ENCODE measurements at places on chromosomes 7 and 10.

GRCh38 chr7:1659696-1660095 lies 10.4 kb upstream of the ELFN1 start:
- no peak for DNase-seq

DNA sequence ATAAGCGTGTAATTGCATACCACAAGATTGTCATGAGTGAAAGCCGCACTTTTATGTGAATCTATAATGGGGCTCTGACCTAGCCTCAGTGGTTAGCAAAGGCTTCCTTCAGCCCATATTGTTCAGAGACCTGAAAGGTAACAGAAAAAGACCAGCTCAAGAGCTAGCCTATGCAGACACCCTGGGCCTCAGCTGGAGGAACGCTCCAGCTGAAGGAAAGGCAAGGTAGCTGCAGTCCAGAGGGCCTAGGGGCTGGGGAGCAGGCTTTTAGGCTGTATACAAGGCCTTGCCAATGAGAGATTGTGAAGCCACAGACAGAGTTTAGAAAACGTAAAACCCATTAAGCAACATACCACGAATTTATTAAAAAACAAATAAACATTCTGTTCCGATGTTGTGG lies 246.6 kb upstream of the GHITM start:
- DNase-seq, result no peak

DNA sequence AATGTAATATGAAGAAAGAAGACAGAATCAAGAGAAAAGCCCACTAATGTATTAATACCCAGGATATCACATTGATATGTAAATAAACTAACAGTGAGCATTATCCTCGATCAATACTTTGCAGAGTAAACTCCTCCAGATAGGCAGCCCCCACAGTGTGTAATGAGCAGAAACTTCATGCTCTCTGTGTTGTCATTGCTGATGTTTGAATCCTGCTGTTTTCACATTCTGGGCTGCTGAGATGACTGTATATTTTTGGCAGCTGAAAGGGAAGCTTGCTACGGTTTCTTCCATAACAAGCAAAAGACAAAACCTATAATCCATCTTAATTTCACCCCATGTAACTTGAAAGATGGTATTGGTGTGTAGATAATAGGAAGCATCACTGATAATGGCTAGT lies 15.3 kb upstream of the THSD7A start:
- no peak for DNase-seq

DNA sequence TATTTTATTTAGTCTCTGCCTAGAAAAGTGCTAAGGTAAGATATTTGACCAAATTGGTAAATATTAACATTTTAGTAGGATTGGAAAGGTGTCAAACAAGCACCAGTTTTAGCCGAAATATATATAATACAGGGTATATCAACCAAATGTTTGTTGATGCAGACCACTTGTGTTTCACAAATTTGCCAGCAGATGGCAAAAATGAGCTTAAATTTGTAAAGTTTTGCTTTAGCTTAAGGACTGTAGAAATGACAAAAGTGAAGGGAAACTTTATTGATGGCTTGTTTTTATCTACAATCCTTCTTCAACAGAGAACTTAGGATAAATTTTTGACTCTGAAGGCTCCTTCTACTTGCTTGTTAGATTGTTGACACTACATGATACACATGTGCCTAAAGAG lies 4.8 kb upstream of the POLR1F start:
- no peak for DNase-seq

GRCh38 chr7:51644216-51644615 lies 327.6 kb upstream of the COBL start:
- DNase-seq, result no peak

GRCh38 chr7:120564145-120564544 lies 291.2 kb downstream of the KCND2 start:
- DNase-seq, result no peak

DNA sequence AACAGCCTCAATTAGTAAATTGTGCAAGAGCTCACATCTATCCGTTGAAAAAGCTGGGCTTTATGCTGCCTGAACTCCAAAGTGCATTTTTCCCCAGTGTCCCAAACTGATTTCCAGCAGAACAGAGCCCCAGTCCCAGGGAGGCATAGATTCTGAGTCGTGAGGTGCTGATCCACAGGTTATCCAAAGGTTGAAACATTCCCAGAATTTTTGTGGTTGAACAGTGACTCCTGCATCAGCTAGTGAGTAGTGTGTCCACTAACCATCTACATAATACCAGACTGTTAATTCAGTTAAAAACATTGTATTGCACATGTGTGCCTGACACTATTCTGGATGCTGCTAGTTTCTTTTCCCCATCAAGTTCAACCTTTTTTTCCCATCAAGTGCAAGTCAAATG lies 761.5 kb downstream of the GATA3 start:
- no peak for DNase-seq

DNA sequence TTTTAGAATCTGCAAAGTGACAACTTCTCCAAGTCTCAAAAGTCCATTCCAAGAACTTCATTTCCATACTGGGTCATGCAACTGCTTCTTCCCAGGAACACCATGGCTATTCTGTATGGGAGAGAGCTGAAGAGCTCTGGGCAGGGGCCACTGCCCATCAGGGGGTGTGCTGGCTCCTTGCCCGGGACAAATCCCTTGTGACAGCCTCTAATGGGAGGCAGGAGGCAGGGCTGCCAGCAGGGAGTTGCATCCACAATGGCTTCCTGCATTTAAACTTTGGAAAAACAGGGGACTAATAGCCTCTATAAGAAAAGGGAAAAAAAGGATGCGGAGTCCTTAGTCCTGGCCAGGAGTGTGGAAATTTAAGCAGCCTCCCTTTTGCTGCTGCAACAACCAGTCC lies 18.4 kb upstream of the FRMD4A start:
- no peak for DNase-seq

GRCh38 chr10:45514291-45515270 lies 140.6 kb downstream of the ALOX5 start:
- peak; percentile 10 for DNase-seq

DNA sequence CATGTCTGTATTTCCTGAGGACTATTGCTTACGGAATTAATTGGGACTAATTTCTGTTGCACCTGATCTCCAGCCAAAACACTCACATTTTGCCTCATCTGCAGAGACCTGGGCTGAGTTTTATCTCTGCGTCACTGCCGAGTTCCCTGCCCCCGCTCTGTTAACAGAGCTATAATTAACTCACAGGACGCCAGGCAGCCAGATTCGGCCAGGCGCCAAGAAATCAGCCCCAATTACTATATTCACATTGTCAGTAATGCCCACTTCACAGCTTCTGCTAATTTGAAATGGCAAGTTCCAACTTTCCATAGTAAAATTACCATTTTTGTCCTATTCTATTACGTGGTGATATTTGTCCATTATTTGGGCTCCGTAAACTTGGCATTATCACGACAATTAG lies 130.5 kb downstream of the CUX1 start:
- no peak for DNase-seq

- no peak for DNase-seq
Measured at GRCh38 chr10:113130014-113130641, 180.1 kb downstream of the TCF7L2 start.

- DNase-seq, result no peak
Measured at GRCh38 chr7:79064187-79064823, 389.2 kb downstream of the MAGI2 start.

- no peak for DNase-seq
Measured at GRCh38 chr7:127979113-127979727, 52.0 kb downstream of the LRRC4 start.

GRCh38 chr10:49540056-49540797 lies 1.3 kb upstream of the ERCC6 start:
- DNase-seq, result no peak

- no peak for DNase-seq
Measured at GRCh38 chr10:110821508-110821907, 50.2 kb upstream of the PDCD4 start.

DNA sequence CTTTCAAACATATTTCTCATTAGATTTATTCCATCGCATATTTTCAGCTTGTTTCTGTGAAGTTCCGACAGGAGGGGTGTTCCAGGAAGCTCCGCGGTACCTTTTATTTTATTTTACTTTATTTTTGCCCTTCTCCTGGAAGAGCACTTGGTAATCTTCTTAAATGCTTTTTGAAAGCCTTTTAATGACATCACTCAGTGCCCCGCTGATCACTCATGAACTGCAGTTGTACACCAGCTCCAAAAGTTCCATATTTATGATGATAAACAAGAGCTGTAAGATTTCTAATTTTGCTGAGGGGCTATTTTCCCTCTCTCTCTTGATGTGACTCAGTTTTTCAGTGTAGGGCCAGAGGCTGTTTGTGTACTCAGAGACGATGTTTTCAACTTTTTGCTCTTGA lies 144.4 kb downstream of the KIAA1217 start:
- DNase-seq, result no peak

DNA sequence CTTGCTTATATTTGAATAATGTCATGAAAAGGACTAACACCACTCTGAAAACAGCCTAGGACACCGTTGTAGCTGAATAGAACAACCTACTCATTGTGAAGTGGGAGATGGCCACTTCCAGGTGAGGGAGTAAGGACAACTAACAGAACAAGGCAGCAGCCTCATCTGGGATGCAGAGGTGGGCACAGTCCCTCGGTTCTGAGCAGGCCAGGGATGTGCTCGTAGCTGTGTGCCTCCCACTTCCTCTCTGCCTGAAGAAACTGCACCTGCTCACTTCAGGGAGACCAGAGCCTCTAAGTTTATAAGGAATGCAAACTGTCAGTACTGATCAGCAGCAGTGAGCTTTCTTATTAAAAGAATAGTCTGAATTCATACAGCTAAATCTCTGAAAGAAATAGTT lies 2.5 kb downstream of the VSTM4 start:
- no peak for DNase-seq

DNA sequence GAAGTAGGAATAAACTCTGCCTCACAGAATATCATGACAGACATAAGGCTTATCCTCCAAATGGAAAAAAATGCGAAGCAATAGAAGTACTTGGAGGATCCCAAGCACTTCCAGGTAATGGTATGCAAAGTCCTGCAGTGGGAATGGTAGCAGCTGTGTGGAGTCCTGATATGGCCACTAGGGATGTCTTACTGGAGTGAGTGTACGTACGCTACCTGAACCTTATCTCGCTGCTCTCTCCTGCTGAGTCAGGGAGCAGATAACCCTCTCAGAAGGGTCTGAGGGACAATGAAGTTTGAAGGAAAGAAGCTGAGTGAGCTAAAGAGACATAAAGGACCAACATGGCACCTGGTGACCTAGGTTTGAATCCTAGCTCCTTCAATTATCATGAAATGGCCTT lies 42.2 kb downstream of the CH25H start:
- no peak for DNase-seq

DNA sequence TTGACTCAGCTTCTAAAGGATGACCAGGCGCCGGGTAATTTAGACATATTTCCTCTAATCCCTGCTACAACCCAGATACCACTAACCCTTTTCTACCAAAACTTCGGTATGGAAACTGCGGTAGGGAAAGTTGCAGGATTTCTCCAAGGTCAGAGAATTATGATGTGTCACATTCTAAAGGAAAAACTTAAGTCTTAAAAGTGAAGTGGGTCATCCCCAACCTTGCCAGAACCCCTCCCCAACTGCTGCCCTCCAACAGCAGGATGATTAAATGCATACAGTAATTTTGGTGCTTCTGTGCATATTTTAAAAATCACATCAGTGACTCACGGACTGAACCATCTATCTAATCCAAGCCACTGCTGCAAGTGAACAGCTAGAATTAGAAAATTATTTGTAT lies 52.7 kb downstream of the GRB10 start:
- no peak for DNase-seq

- no peak for DNase-seq
Measured at GRCh38 chr10:79221110-79222051, 125.9 kb upstream of the PPIF start.

GRCh38 chr10:71279590-71280170 lies 39.4 kb upstream of the SLC29A3 start:
- no peak for DNase-seq

DNA sequence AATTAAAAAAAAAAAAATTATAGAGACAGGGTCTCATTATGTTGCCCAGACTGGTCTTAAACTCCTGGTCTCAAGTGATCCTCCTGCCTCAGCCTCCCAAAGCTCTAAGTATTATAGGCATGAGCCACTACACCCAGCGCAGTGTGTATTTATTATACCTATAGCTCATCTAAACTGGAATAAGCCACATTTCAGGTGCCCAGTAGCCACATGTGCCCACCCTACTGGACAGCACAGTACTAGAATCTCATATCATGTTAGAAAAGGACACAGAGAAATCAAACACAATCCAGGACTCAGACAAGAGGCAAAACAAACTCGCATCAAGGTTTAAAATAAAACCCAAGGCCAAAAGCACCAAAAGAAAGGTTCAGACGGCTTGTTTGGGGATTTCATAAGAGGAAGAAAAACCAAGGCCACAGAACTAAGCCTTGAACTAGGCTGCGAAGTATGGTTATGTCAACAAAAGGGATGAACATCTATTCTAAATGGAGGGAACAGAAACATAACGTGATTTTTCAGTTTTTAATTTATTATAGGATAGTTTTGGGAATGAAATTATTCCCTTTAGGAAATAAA lies 32.3 kb downstream of the SLC16A9 start:
- no peak for DNase-seq

DNA sequence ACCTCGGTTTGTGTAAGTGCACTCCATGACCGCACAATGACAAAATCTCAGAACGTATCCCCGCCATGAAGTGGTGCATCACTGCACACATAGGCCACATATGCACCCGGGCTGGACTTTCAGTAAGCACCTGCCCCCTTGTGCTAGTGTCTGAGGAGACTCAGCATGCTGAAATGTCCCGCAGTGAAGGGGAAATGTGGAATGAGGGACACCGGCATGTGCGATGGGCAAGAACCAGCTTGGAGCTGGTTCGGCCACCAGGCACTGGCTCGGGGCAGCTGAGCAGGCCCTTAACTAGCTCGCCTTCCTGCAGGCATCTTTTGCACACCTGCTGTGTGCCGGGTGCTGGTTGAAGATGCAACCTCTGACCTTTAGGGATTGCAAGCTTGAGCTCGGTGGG lies 49.8 kb upstream of the TNS3 start:
- DNase-seq, result no peak

DNA sequence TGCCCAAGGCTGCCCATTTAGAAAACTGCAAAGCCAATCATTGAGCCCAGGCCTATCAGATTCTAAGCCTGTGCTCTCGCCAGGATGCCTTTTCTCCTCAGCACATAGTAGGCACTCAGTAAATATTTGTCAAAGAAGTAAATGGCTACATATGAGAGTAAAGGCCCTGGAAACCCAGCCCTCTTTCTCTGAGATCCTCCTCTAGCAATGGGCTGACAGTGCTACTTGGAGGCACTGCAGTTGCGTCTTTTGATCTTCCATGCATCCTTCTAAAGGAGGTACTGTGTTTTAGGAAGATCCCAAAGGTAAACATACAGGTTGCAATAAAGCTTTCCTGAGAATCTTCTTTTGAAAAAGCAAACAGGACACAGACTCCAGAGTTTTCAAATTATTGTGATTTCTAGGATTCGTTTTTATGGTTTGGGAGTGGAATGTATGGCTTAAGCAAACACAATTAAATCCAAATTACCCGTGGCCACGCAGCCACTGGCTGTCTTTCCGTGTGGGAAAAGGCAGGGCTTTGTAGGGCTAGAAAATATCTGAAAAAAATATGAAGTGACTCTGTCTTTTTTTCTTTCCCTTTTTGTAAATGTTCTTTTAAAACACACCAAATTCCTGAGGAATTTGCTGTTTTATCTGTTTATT lies 151.3 kb upstream of the BMPER start:
- no peak for DNase-seq
